Spinal cord (tissue), 10 donors: ENCODE measurements at places on chromosomes 12 and 14. TPM values are rescaled to one million over a fixed set of nuclear protein-coding genes. Genes with fewer than 3 reads are reported as not detected.

Gene IL31
- not detected for total RNA-seq

GRCh38 chr14:101185073-101185835 is 281.7 kb upstream of the RTL1 start:
- H3K27me3 ChIP-seq: no peaks in the 10 kb centered on the region
- no peak overlapping the region for H3K4me3 ChIP-seq
- H3K4me1 ChIP-seq: peaks cover 21% of the 10 kb centered on the region
- H3K36me3 ChIP-seq: no peaks in the 10 kb centered on the region

DNA sequence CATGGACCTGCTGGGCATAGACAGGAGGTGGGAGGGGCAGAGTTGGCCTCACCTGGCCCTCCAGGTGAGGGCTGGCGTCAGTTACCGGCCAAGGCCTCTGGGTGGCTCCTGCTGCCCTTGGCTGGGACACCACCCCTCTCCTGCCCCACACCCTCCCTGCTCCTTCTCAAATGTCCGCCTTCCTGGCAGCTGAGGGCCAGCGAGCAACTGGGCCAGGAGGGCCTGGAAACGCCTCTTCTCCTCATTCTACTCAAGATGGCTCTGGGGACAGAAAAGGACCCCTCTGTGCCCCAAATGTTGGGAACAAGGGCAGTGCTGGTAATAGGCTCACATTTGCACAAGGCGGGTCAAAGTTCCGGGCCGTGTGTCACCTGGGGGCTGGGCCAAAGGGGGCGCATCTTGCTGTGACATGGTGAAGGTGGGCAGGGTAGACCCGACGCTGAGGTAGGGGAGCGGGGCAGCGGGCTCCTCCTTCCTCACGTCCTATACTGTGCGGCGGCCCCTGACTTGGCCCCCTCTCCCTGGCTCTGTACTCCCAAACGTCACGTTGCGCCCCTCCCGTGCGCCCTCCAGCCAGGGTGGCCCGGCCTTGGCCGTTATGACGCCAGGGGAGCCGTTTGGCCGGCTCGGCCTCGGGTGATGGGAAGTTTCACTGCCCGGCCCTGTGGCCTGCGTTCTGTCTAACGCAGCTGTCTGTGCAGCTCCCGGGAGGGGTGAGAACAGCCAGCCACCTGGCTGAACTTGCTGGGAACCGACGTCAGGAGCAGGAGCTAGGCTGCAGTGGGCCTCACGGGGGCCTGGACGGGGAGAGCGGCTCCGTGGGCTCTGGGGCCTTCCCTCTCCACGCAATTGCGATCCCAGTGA is 18.0 kb upstream of the DLK1 start:
- peaks cover 16% of the 10 kb centered on the region for H3K27me3 ChIP-seq
- H3K4me3 ChIP-seq: no peak overlapping the region

- H3K4me3 ChIP-seq: no peak overlapping the region
- H3K4me1 ChIP-seq: peaks cover 3% of the 10 kb centered on the region
- no peaks in the 10 kb centered on the region for H3K36me3 ChIP-seq
Measured at GRCh38 chr12:26233631-26234030, 38.3 kb downstream of the SSPN start.

Gene PLEKHG7
- not detected for total RNA-seq

- no peak overlapping the region for H3K4me3 ChIP-seq
- no peaks in the 10 kb centered on the region for H3K27me3 ChIP-seq
- H3K36me3 ChIP-seq: no peaks in the 10 kb centered on the region
- no peak overlapping the region for H3K27ac ChIP-seq
Measured at GRCh38 chr14:94921456-94921855, 151.5 kb upstream of the GSC start.

Gene SUPT16H
- 88.8 TPM for total RNA-seq

- DNase-seq: no peak
- H3K4me3 ChIP-seq: no peak overlapping the region
- H3K27me3 ChIP-seq: no peaks in the 10 kb centered on the region
- no peak overlapping the region for H3K27ac ChIP-seq
- H3K4me1 ChIP-seq: no peaks in the 10 kb centered on the region
Measured at GRCh38 chr12:65585648-65586602, 238.4 kb upstream of the HMGA2 start.

- H3K4me3 ChIP-seq: no peak overlapping the region
- no peaks in the 10 kb centered on the region for H3K27me3 ChIP-seq
- no peaks in the 10 kb centered on the region for H3K36me3 ChIP-seq
- H3K4me1 ChIP-seq: no peaks in the 10 kb centered on the region
- H3K27ac ChIP-seq: no peak overlapping the region
- DNase-seq: no peak
Measured at GRCh38 chr14:101256266-101256665, 305.0 kb upstream of the DIO3 start.

GRCh38 chr12:14256121-14256520 is 109.4 kb upstream of the ATF7IP start:
- H3K36me3 ChIP-seq: no peaks in the 10 kb centered on the region
- H3K27ac ChIP-seq: peak overlapping the region; percentile 90
- no peaks in the 10 kb centered on the region for H3K27me3 ChIP-seq
- H3K4me3 ChIP-seq: no peak overlapping the region

DNA sequence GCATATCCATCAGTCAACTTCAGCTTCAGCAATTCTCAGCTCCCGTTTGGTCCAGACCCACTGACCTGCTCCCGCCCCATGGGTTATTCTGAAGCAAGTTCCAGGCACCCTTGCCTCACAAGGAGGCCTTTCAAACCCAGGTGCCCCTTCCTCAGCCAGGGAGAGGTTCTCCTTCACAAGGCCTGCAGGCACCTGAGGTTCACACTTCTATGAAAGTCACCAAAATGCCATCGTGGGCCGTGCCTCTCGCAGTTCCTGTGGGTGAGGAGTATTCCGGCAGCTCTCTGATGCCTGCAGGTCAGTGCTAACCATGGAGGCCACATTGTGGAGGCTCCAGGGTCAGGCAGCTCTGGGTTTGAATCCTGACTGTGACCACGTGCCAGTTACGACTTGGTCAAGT is 40.2 kb upstream of the BCL7A start:
- no peak overlapping the region for H3K27ac ChIP-seq
- no peaks in the 10 kb centered on the region for H3K27me3 ChIP-seq
- no peak for DNase-seq
